ENCODE measurements at places on chromosomes 4 and X.

DNA sequence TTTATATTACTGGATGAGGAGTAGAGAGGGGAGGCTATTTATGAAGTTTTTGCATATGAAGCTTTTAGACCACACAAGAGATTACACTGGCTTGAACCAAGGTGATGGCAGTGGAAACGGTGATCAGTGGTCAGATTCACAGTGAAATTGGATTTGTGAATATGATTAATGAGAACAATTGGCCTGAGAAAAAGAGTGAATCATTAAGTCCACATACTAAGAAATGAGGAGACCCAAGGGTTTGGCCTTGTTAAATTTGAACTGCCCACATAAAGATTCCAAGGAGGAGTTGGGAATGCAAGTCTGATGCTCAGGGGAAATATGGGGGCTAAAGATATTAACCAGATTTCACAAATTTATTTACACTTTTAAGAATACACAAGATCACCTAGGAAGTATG is 155.3 kb upstream of the ADGRL3 start:
- DNase-seq, result no peak

- no peak for DNase-seq
Measured at GRCh38 chrX:37967714-37968113, 38.6 kb upstream of the SYTL5 start.

GRCh38 chrX:17826609-17827496 is 34.2 kb downstream of the RAI2 start:
- no peak for DNase-seq

DNA sequence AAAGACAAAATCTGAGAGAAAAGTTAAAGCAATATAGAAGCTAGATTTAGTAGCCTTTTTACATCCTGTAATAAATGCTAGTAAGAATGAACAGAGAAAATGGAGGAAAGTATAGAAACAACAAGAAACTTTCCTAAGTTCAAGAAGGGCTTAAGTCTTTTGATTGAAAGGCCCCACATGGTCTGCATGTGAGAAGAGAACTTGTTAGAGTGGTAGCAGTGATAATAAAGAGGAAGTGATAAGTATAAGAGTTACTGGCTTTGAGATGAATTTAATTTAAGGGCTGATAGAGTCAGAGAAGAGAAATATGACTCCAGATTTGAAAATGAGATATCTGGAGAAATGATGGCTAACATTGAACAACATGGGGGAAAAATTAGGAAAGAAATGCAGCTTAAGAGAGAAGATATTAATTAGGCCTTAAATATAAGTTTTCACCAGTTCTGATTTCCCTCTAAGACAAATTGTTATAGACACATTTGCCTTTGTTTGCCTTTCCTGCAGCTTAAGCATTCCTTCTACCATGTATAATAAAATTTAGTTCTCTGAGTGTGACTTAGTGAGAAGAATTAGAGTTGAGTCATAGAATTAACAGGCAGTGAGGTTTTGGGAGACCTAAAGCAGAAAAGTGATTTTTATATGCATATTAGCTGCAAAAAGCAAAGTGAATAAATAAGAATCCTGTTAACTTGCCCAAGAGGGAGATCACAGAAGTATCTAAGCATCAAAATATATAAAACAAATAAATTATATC is 18.4 kb downstream of the ZFX start:
- no peak for DNase-seq
